Left lung (tissue), 14 donors: ENCODE measurements at places on chromosomes 5 and 9. TPM values are rescaled to one million over a fixed set of nuclear protein-coding genes. Genes with fewer than 3 reads are reported as not detected.

DNA sequence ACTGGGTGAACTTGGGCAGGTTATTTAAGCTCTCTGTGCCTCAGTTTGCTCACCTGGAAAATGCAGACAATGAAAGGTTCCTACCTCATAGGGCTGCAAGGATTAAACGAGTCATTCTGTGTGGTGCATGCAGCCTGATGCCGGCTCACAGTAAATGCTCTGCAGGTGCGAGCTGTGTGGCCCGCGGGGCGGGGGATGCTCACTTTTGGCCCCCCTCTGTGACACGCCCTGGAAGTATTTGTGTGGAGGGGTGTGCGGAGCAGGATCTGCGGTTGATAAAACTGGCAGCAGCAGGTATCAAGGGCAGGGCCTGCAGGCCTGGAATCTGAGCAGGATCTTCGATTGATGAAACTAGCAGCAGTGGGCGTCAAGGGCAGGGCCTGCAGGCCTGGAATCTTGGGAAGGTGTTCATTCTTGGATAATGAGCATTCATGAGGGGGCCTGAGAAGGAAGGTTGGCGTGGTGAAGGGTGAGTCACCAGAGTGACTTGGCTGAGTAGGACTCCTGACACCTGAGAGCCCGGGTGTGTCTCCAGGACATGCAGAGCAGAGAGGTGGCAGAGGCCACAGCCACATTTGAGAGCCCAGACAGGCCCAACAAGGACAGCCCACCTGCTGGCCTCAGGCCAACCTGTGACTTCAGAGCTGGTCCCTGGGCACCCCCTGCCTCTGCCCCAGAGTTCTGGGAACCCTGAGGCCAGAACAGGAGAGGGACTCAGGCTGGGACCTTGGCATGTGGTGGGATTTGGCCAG, 11.9 kb downstream of the UNC5A start:
- DNase-seq = no peak

- DNase-seq = no peak
Measured at GRCh38 chr5:56807679-56808078, 7.7 kb upstream of the MAP3K1 start.

PTGES gene
- 3.2 TPM for total RNA-seq

GRCh38 chr5:36734422-36734821, 128.0 kb downstream of the SLC1A3 start:
- DNase-seq = peak; percentile 41

DNA sequence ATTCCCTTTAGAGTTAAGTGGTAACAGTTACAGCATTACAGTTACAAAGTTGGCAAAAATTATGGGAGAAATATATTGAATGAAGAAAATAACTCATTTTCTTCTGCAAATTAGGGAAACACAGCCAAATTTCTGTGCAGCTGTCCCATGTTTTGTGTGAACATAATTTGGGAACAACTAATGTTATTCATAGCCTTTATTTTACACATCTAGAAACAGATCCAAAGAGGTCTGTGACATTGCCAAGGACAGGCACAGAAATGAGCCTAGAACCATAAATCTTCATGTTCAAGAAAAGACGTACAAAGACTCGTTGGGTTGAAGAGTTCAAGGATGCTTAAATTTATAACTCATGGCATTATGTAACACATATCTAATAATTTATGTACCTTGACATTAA, 114.1 kb upstream of the TXNDC8 start:
- DNase-seq = no peak

- DNase-seq = no peak
Measured at GRCh38 chr5:72144762-72145161, 37.5 kb downstream of the MAP1B start.

DNA sequence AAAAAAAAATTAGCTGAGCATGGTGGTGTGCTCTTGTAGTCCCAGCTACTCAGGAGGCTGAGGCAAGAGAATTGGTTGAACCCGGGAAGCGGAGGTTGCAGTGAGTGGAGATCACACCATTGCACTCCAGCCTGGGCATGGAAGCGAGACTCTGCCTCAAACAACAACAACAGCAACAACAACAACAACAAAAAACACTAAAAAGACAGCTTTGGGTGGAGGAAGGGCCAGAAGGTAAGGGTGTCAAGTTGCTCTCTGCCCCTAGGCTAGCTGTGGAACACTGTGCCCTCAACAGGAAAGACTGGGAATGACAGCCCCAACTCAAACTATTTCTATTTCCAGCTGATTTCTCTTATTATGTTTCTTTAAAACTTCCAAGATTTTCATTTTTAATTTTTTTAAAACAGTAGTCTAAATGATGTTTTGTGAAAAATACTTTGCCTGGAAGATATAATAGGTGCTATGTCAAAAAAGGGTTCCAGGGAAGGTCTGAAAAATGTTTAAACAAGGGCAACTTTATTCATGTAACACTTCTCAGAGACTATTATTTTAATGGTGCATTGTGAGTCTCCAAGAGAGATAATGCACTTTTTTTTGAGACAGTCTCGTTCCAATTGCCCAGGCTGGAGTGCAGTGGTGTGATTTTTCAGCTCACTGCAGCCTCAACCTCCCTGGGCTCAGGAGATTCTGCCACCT, 29.9 kb downstream of the CLINT1 start:
- no peak for DNase-seq

- no peak for DNase-seq
Measured at GRCh38 chr9:81896070-81896469, 32.2 kb upstream of the SPATA31D4 start.

DNA sequence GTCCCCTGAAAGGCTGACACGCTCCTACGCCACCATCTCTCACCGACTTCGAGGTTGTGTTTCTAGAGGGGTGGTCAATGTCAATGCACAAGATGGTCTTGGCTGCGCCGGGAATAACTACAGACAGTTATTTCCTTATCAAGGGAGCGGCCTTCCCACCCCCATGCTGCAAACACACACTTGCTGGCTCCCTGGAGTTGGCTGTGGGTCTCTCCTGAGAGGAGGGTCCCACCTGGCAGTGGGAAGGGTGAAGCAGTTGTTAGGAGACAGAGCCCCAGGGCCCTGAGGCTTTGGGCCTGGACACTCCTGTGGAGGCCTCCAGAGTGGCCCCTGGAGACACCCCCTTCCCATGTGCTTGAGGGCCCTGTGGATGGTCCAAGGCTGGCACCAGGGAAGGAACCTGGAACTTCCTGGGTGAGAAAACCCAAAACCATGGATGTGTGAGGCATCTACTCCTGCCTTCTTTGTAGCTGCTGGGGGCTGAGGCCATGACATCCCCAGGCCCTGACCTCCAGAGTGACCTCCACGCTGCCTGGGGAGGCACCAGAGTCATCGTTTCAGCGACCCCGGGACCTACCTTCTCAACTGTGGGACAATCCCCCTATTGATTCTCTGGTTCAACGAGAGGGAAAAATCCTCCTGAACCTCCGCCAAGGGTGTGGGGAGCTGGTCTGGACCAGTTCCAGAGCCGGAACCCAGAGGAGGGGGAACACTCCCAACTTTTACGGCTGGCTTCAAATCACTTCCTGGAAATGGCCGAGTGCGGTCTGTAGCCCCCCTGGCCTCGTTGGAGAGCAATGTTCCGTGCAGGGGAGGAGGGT, 101.1 kb upstream of the COL5A1 start:
- no peak for DNase-seq

GRCh38 chr5:142109331-142110045, 909 bp downstream of the NDFIP1 start:
- no peak for DNase-seq

DNA sequence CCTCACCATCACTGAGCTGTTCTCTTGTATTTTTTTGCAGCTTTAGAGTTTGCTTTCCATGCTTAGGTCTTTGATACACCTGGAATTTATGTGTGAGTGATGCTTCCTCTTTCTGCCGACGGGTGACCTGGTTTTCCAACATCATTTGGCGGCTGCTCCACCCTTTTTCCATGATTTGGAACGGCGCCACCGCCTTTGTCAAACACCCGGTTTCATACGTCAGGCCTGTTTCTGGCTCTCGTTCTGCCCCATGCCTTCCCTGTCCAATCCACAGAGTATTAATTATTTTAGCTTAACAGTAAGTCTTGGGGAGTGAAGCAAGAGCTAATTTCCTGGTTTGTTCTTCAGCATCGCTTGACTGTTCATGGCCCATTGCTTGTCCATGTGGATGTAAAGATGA, 30.2 kb downstream of the CACNA1B start:
- no peak for DNase-seq

DNA sequence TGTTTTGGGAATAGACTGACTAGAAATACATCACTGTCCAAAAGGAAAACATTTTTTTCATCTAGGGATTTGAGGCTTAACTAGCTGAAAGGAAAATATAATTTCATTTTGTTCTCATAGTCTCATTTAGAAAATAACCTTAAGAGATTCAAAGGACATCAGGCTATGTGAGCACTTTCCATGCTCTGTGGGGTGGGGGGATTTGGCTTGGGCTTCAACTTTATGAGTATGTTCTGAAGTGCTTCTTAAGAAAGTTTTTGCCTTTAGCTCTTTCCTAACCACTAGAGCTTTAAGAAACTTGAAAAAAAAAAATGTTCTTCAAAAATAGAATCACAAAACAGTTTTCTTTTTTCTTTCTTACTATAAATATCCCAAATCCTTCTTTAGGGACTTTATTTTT, 17.6 kb downstream of the CDH6 start:
- DNase-seq = no peak

IL9 gene
- total RNA-seq = not detected

TRPM3 gene
- 0.21 TPM for total RNA-seq
